Psoas muscle (tissue), 8 donors: ENCODE measurements at places on chromosomes 3 and 15. TPM values are rescaled to one million over a fixed set of nuclear protein-coding genes. Genes with fewer than 3 reads are reported as not detected.

DNA sequence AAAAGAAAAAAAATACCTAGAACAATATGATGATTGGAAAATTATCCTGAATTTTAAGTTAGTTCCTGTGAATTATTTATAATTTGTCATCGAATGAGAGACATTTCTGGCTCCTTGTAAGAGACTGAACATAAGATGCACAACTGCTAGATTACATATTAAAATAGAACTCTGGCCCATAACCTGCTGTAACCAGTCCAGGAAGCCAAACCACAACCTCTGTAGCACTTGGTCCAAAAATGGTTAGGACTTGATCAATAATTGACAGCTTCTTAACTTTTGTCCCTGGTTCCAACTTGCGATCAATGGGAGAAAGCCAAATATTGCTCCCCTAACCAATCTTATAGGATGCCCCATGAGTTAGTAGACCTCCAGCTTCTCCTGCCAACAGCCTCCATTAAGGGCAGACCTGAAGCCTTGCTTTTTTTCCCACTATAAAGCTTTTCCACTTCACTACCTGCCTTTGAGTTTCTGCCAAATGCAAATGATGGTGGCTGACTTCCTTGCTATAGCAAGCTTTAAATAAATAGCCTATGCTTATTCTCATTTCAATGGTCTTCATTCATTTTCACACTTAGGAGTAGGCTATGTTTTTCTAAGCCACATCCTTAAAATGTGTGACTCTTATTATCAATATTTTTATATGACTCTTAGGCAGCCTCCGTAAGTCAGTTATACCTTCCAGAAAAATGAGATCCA, 224.0 kb upstream of the ARHGEF26 start:
- H3K27me3 ChIP-seq, result no peaks in the 10 kb centered on the region
- no peak overlapping the region for H3K27ac ChIP-seq
- H3K4me3 ChIP-seq, result no peak overlapping the region
- no peaks in the 10 kb centered on the region for H3K4me1 ChIP-seq
- DNase-seq, result no peak

- H3K4me1 ChIP-seq, result no peaks in the 10 kb centered on the region
- DNase-seq, result no peak
- H3K4me3 ChIP-seq, result no peak overlapping the region
- no peak overlapping the region for H3K27ac ChIP-seq
- H3K27me3 ChIP-seq, result no peaks in the 10 kb centered on the region
These were observed 45.5 kb downstream of the GREM1 start for GRCh38 chr15:32763295-32763694.

GRCh38 chr15:98899272-98900021, 108.1 kb downstream of the PGPEP1L start:
- H3K27me3 ChIP-seq, result no peaks in the 10 kb centered on the region
- no peak overlapping the region for H3K27ac ChIP-seq
- no peaks in the 10 kb centered on the region for H3K4me1 ChIP-seq
- no peak for DNase-seq
- no peak overlapping the region for H3K4me3 ChIP-seq

DNA sequence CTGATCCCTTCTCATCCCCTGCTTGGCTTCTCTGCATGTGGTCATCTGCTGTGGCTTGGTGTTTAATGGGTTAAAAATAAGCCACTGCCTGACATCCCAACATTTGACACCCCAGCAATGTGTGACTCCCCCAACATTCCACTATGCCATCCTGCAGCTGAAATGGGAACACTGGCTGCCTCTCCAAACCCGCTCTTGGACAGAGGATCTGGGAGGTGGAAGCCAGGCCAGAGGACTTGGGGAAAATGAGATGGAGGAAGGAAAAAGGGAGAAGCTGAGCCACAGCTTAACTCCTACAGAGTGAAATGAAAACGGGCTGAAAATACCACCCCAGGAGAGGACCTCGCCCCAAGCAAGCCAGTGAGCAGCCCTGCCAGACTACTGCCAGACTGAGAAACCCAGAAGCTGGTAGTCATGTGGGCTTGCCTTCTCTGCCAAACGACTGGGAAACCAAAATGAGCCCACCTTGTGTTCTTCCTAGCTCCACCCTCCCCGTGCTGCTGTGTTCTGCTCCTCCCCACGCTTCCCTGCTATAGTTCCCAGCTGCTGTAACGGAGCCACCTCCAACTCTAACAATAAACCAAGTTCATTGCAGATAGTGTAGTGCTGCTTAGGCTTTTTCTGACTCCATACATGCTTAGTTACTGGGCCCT, 13.7 kb downstream of the MAP1A start:
- no peak overlapping the region for H3K27ac ChIP-seq
- DNase-seq, result no peak
- peaks cover 20% of the 10 kb centered on the region for H3K36me3 ChIP-seq
- no peak overlapping the region for H3K4me3 ChIP-seq
- H3K27me3 ChIP-seq, result no peaks in the 10 kb centered on the region

Gene TM4SF18
- total RNA-seq, result 1.8 TPM

Gene CORO2B
- 2.5 TPM for total RNA-seq
